Stimulated activated CD4-positive, alpha-beta T cell treated with anti-CD3 and anti-CD28 coated beads, Interleukin-15, amount 100 ng/mL, for 48 hours (primary cell): ENCODE measurements at places on chromosomes 1 and 21.

GRCh38 chr1:86016076-86016759 lies 140.4 kb downstream of the COL24A1 start:
- DNase-seq, result no peak

- DNase-seq, result no peak
Measured at GRCh38 chr1:235357485-235358373, 9.5 kb upstream of the TBCE start.

- no peak for DNase-seq
Measured at GRCh38 chr1:32197837-32198236, 2.6 kb upstream of the CCDC28B start.

GRCh38 chr21:29194847-29195246 lies 64.4 kb downstream of the MAP3K7CL start:
- no peak for DNase-seq
